Right renal cortex interstitium (tissue), 3 donors: ENCODE measurements at places on chromosomes 7 and 10. TPM values are rescaled to one million over a fixed set of nuclear protein-coding genes. Genes with fewer than 3 reads are reported as not detected.

Gene NOBOX
- polyA plus RNA-seq: not detected

DNA sequence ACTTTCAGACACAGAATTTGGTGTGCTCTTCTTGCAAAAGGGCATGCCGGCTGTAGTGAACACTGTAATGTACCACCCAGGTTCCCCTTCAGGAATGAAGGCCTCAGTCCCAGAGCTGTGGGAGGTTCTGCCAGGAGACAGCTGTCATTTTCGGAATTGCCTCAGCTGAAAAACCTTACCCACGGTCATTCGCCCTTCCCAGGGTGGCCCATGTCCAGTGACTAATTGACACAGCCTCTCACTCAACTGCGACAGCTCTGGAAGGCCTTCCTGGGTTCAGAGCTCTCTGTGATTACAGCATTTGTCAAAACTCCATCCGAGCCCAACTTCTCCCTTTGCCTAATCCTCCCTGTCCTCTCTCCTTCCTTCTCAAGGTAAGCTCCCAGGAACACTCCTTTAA lies 43.7 kb upstream of the WAC start:
- no peak for DNase-seq

DNA sequence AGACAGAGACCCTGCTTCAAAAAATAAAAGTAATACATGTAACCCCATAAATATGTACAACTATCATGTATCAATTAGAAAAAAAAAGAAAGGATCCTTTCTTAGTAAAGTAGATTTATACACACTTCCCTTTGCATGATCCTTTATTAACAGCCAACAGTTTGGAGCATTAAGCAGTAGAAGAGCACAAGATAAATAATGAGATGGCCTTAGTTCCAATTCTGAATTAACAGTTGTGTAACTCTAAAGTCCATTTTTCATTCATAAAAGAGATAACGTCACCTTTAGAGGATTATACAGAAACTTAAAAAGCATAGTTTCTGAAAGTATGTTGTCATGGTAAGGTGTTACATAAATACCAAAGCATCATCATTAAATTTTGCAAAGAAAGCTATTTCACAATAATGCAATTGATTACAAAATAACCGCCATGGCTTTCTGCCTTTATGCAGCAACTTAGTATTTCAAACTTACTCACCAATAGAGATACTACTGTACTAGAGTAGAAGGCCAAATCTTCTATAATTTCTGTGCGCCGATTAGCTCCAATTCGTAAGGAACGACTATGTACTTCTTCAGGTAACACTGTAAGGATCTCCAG lies 40.3 kb downstream of the TNPO3 start:
- DNase-seq: no peak

Gene NME8
- polyA plus RNA-seq: not detected

DNA sequence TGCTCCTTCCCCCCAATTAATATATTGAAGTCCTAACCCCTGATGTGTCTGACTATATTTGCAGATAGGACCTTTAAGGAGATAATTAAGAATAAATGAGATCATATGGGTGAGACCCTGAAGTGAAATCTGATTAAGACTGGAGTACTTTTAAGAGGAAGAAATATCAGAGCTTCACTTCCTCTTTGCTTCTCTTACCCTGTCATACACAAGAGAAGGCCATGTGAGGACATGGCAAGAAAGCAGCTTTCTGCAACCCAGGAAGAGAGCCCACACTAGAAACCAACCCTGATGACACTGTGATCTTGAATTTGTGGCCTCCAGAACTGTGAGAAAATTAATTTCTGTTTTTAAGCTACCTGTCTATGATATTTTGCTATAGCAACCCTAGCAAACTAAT lies 44.2 kb downstream of the JMJD1C start:
- no peak for DNase-seq

Gene MYH16
- polyA plus RNA-seq: not detected

DNA sequence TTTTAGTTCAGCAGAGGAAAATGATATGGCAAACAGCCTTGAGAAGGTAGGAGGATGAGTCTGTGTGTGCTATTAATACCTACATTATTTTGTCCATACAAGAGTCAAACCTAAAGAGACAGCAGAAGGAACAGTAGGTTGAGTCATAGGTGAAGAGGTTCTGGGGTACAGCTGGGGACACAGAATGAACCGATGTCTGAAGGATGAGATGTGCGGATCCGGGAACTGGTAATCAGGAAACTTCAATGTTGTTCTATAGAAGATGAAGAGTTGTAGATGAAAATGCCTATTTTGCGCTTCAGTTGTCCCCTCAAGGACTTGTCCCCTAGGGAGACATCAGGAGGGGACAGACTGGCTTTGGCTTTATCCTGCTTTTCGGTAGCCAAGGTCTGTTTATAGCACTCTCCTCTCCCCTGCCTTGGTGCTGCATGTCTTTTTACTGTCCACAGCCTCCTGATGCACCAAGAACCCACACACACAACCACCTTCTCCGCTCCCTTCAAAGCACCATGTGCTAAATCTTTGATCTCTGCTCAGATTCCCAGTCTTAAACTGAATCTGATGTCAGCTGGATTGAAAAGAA lies 94.6 kb downstream of the GNAT3 start:
- DNase-seq: no peak

- DNase-seq: no peak
Measured at GRCh38 chr10:96230527-96230926, 40.8 kb downstream of the BLNK start.

DNA sequence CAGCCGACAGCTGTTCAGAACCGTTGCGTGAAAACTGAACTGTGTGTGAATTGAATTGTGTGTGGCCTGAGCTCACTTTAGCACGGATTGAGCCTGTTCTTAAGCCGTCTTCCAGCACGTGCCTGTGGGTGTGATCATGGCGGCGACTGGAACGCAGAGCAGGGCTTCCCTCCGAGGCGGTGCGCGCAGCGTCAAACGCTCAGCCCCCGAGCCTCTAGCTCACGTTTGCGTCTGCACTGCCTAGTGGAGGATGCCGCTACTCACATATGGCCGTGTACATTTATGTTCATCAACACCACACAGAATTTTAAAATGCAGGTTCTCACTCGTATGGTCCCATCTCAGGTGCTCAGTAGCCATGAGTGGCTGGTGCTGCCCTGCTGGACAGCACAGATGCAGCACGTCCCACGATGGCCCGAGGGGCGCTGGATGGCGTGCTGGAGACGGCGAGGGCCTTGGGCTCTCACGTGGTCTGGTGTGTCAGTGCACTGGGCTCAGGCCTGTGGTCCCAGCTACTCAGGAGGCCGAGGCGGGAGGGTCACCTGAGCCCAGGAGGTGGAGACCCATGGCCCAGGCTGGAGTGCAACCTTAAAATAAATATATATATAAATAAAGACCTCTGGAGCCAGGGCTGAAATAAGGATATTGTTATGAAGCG lies 22.0 kb downstream of the SUN1 start:
- no peak for DNase-seq

Gene INMT
- 1.1 TPM for polyA plus RNA-seq

GRCh38 chr7:85820702-85821443 lies 634.0 kb upstream of the SEMA3D start:
- no peak for DNase-seq

- DNase-seq: no peak
Measured at GRCh38 chr7:5564894-5565293, 141.3 kb upstream of the TNRC18 start.

Gene LDB3
- polyA plus RNA-seq: 1.2 TPM

Gene PLEKHS1
- polyA plus RNA-seq: 0.21 TPM

GRCh38 chr10:13340626-13341376 lies 7.3 kb downstream of the SEPHS1 start:
- DNase-seq: no peak

GRCh38 chr7:46432708-46433107 lies 511.6 kb upstream of the IGFBP3 start:
- DNase-seq: no peak

Gene KLF6
- 45.5 TPM for polyA plus RNA-seq
